ENCODE measurements at places on chromosomes 12 and 14. TPM values are rescaled to one million over a fixed set of nuclear protein-coding genes. Genes with fewer than 3 reads are reported as not detected.

Gene DEGS2
- 0.07 TPM for total RNA-seq

Gene GPR137C
- total RNA-seq = 0.10 TPM

Gene OR4E2
- total RNA-seq = not detected

Gene PDE6H
- total RNA-seq = not detected

Gene UBR7
- 12.7 TPM for total RNA-seq

Gene ARHGAP9
- total RNA-seq = 0.69 TPM

Gene SRP54
- 77.4 TPM for total RNA-seq

Gene TEDC1
- total RNA-seq = 11.2 TPM

- no peak for DNase-seq
These were observed 62.5 kb upstream of the DLK1 start for GRCh38 chr14:100664231-100664630.

- DNase-seq = no peak
These were observed 115.3 kb upstream of the PRB2 start for GRCh38 chr12:11510671-11511070.

DNA sequence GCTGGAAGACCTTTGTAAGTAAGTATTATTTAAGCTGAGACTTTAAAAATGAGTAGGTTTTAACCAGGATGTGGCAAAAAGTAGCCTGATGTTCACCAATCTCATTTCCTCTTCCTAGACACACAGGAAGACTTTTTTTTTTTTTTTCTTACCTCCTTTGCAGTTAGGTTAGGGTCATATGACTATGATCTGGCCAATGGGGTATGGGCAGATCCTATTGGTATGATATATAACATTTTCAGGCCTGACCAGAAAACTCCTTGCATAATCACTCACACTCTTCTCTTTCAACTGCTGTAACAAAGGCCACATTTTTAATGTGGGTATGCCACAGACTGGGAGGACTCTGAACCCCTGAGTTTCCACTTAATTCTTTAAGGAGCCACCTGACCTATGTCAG lies 2.7 kb upstream of the RPS6KA5 start:
- DNase-seq = no peak

DNA sequence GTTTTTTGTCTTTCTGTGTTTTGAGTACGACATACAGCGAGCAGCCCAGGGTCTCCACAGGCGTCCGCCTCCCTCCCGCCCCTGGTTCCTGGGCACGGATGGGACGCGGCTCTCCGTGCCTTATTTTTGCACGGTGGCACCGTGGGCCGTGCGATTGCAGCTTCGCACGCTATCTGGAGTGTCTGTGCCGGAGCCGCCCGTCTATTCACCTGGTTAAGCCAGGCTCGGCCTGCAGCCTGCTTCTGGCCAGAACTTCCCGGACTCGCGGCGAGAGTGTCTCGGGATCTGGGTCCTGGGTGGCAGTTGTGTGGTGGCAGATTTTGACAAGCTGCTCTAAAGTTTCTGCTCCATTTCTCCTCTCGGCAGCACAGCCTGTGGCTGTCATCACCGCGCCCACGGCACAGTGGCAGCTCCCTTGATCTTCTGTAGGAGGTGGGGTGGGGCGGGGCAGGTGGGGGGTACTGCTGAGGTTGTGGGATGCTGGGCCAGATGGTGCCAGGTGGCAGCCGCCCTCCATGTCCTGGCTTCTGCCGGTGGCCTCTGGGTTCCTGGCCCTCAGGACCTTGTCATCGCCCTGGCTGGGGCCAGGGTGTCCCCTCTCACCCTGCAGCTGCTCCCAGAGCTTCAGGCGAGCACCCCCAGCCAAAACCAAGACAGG lies 2.9 kb downstream of the MMP17 start:
- DNase-seq = peak; percentile 33

GRCh38 chr14:51118993-51119392 lies 24.1 kb upstream of the TRIM9 start:
- DNase-seq = no peak

- no peak for DNase-seq
These were observed 28.6 kb downstream of the CORO1C start for GRCh38 chr12:108702595-108703320.

- peak; percentile 75 for DNase-seq
These were observed 24.0 kb downstream of the SSH1 start for GRCh38 chr12:108833355-108833733.

GRCh38 chr12:52251367-52252051 lies 18.5 kb downstream of the KRT7 start:
- peak; percentile 56 for DNase-seq

DNA sequence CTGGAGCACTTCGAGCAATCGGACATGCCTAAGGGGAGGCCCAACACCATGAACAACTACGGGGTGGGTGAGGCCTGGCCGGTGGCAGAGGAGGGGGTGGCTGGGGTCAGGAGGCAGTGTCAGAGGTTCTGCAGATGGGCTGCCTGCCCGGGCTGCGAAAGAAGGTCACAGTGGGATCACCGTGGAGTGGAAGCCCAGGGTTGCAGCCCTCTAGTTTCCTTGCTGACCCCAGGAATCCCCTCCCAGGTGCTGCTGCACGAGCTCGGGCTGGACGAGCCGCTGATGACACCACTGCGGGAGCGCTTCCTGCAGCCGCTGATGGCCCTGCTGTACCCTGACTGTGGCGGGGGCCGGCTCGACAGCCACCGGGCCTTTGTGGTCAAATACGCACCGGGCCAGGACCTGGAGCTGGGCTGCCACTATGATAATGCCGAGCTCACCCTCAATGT lies 1.9 kb upstream of the ARL6IP4 start:
- DNase-seq = no peak

DNA sequence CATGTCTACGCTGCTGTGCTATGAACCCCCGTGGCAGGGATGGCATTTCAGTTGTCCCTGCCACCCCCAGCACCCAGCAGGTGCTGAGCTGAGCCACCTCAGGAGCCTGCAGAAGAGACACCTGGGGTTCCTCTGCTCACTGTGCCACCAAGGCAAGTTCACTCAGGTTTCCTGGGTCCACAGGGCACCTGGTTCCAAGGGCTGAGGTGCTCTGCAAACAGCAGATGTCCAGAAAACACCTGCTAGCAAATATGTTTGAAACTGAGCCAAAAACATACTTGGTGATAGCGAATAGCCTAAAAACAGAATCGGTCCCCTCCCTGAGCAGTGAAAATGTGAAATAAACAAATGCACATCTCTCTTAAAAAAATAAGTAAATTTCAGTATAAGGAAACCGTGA lies 35.6 kb upstream of the GPR68 start:
- no peak for DNase-seq

- DNase-seq = peak; percentile 64
These were observed 213.0 kb downstream of the ADAMTS20 start for GRCh38 chr12:43338848-43339526.

DNA sequence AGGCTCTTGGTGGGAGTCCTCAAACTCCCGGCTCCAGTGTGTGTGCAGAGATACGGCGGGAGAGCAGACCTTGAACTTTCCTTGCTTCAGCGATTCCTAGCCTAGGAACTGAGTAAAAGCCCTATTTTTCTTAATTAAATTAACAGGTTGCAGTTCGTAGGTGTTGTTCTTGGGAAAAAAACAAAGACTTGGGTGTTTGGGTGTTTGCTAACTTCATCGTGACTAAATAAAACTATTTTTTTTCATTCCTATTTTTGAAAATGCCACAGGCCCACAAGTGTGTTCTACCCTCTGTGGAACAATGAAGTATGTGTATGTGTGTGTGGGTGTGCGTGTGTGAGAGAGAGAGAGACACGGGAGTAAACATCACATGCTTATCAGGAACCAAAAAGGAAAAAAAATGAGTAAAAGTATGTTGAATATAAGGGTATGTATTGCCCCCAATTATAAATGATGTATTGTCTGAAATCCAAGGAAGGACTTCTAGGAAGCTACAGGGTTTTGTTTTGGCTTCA lies 651 bp downstream of the TMEM117 start:
- peak; percentile 23 for DNase-seq

DNA sequence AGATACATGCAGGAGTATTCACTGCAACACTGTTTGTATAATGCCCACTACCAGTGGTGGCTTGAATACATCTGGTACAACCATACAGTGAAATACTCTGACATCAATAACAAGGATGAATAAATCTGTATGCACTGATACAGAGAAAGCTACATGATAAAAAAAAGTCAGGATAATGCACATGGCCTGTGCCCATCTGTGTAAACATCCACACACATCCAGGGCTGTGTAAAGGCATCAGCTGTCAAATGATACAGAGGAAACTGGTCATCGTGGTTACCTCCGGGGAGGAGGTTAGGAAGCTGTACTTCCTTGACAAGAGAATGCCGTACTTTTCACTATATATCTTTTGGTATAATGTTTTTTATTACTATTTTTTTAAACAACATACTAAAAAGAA lies 176.6 kb downstream of the FOXN3 start:
- no peak for DNase-seq

GRCh38 chr12:87866578-87867292 lies 162.5 kb downstream of the C12orf50 start:
- peak; percentile 38 for DNase-seq

DNA sequence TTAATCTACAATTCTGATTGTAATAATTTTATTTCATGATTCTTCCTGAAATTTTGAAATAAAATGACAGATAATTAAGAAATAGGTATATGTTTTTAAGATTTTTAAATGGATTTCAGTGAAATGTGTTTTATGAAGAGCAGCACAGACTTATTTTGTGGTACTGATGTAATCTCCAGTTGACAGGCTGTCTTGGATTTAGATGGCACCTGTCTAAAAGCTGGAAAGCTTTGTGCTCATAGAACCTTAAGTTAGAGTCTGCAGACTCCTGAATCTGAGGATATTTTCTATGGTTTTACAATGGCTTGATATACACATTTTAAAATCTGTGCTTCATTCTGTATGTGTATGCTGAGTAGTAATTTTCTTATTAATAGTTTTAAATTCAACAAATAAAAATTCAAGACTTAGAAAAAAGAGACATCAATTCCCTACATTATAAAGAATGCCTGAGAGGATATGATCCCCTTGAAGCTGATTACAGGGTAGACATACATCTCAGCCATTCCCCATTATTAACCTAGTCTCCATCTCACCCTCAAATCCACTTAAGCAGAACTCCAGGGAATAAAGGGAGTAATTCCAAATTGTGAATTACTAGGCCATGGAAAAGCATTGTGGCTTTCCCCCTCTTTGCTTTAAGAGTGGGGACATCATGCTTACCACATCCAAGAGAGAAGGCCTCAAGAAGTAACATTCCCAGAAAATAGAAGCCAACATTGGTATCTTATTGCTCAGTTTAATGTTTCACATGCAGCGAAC lies 33.7 kb upstream of the ACSS3 start:
- no peak for DNase-seq

GRCh38 chr12:11650286-11651281 lies 1.1 kb downstream of the ETV6 start:
- peak; percentile 57 for DNase-seq

DNA sequence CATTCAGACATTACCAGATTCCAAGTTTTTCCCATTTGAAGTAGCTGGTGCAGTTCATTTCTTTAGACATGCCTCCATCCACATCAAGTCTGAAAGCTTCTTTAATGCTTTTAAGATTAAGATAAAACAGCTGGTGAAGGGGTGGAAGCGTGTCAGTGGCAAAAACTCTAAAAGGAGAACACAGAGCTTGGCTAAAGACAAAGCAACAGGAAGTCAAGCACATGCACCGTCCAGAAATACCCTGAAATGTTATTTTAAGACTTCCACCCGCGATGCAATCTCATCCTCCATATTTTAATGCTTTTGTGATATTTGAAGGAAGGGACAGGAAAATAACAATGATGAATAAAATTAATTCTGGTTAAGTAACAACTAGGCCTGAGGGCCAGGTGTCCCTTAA lies 31.8 kb downstream of the PPM1H start:
- no peak for DNase-seq
